ENCODE measurements at places on chromosomes 3 and 15. TPM values are rescaled to one million over a fixed set of nuclear protein-coding genes. Genes with fewer than 3 reads are reported as not detected.

DNA sequence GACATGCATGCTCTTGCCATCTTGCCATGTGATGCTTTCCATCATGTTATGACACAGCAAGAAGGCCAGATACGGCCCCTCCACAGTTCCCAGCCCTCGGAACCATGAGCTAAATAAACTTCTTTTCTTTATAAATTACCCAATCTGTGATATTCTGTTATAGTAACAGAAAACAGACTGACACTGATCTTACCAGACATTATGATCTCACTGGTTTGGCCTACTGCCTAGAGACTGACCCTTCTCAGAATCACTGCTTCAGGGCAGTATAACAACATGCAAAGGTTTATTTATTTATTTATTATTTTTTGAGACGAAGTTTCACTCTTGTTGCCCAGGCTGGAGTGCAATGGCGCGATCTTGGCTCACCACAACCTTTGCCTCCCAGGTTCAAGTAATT lies 14.0 kb downstream of the ZNF619 start:
- no peak for DNase-seq

DNA sequence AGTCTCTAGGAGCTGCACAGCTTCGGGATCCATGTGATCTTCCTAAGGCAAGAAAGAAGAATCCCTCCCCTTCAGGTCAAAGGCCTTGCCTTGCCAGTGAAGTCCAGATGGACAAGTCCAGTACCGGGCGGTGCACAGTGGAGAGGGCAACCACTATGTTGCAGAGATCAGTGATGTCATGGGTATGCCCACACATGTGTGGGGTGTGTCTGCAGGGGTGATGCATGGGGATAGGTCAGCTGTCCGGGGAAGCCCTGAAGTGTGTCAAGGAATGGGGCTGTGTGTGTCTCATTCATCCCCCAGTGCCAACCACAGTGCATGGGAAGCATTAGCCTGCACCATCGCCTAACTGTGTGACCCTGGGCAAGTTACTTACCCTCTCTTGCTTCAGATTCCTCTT lies 66.5 kb downstream of the TLE3 start:
- no peak for DNase-seq

Gene CKMT1A
- 0.43 TPM for total RNA-seq

GRCh38 chr15:52683580-52683979 lies 4.4 kb upstream of the ATOSA start:
- no peak for DNase-seq

DNA sequence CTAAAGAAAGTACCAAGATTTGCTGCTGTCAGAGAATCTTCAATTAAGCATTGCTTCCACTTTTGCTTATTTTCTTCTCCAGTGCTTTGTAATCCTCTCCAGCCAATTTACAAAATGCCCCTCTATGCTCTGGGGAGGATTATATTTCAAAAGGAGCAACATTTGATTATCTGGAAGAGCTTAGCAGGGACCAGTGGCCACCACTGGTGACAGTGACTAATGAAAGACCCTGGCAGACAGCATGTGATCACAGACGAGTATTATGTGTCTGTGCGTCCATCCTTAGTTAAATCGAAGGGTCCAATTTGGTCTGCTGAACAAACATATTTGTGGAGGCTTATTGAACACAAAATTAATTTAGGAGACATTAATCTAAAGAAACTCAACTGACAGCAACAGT lies 152.6 kb downstream of the ZNF621 start:
- no peak for DNase-seq

Gene PARP15
- total RNA-seq = 0.51 TPM

- peak; percentile 88 for DNase-seq
Observed at GRCh38 chr3:52144034-52144795, 10.0 kb downstream of the POC1A start.

- no peak for DNase-seq
Observed at GRCh38 chr3:177482048-177482691, 284.9 kb upstream of the TBL1XR1 start.

Gene KCNH8
- 0.14 TPM for total RNA-seq

Gene CDHR4
- not detected for total RNA-seq

- DNase-seq = no peak
Observed at GRCh38 chr3:188170461-188171459, 16.8 kb downstream of the LPP start.

Gene CBLB
- 54.6 TPM for total RNA-seq

Gene SPINT1
- 2.0 TPM for total RNA-seq

DNA sequence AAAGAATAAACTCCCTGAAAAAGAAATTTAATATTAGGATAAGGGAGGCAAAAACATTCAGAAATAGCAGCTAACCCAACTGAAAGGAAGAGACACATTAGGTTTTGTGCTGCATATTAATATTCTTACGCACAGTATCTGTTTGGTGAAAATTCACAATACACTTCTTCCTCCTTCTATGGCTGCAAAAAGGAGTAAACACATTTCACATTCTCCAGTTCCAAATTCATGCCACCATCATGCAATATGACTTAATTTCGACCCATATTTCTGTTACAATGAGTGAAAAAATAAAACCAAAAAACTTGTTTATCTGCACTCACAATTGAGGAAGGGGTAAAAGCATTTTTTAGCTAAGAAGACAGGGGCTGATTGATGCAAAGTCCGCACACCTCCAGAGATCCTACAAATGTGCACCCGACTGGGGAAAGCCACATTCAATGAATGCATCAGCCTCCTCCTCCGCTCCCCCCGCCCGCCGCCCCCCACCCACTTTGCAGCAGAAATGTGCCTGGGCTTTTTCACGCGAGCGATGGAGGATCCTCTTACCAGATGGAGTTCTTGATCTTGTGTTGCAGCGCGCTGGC lies 1.0 kb downstream of the RFX7 start:
- no peak for DNase-seq

Gene SLITRK3
- not detected for total RNA-seq

Gene ZNF860
- total RNA-seq = 0.27 TPM

Gene COMMD2
- total RNA-seq = 18.0 TPM

Gene C3orf62
- total RNA-seq = 2.1 TPM

DNA sequence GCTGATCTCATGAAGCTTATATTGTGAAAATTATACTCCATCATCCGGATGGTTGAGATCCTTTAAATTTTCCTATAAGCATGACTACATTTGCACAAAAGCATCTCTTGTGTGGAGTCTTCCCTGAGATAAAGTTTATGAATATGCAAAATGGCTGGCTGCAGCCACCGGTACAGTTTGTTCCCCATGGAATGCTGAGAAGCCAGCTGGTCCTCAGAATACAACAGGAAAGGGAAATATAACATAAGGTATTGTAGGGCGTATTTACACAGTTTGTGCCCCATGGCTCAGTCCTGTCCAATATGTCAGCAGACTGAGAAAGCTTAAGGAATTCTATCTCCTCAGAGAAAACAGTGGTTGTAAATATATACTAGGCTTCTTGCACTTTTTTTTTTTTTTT lies 468.6 kb downstream of the CNTN6 start:
- DNase-seq = no peak

- DNase-seq = no peak
Observed at GRCh38 chr15:78206326-78207109, 27.8 kb downstream of the ACSBG1 start.

GRCh38 chr15:99105514-99106341 lies 848 bp downstream of the SYNM start:
- DNase-seq = no peak

Gene TNFAIP8L3
- 8.5 TPM for total RNA-seq

Gene SPINK8
- not detected for total RNA-seq

- DNase-seq = no peak
Observed at GRCh38 chr3:121443456-121443855, 102.3 kb downstream of the POLQ start.

DNA sequence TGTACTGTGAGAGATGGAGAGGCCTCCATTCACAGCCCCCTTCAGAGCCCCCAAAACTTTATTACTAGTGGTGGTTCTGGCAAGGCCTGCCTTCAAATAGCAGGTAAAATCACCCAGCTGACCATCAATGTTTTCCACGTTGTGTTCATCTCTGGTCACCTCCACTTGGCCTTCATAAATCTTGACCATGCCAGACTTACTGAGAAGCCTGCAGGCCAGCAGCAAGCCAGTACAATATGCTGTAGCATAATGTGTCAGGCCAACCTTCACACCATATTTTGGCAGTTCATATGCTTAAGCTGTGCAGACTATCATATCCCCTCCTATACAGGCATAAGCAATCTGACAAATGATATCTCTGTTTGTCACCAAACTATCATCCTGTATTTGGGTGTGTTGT lies 62.1 kb downstream of the ZNF621 start:
- no peak for DNase-seq

- DNase-seq = no peak
Observed at GRCh38 chr3:115715241-115715745, 92.0 kb downstream of the GAP43 start.

DNA sequence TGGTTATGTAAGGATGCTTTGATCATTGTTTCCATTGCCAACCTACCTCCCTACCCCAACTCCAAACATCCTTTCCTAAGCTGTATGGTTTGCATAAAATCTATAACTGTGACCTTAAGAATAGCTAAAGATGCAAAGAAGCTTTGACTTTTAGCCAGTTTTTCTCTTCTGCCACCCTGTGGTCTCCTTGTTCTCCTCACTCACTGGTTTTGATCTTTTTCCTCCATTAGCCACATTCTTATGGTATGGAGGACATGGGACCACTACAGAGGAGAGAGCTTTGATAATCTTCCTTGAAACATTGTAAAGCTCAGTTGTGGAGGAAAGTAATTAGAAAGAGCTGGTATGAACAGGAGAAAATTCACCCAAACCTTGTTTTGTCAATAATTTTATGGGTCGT lies 115.9 kb downstream of the NEK11 start:
- DNase-seq = no peak

DNA sequence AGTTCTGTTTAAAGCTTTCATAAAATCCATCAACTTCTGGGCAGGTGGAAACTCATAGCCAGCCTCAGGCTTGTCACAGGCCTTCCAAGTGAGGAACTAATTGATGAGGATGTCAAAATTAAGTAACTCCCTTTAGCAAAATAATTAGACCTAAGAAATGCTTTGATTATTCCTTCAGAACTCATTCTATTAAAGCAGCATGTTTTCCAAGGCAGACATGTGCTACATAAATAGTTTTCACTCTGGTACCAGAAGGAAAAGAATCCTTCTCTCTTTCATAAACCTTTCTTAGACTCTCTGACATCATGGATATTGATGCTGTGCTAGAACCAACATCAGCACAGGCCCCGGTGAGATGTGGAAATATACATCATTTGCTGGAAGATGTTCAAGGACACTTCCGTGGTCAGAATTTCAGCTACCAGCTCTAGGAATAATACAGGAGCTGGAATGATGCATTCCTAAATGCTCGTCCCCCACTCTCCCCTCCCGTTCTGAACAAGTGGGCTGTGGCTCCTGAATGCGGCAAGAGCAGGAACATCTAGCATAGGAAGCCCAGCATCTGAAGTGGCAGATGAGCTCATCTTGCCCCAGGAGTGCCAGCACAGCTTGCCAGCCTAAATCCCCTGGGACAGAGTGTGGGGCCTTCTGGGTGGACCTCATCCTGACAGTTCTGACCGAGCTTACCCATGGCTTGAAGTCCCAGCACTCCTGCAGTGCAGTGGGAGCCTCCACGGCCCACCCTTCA lies 82.4 kb downstream of the WWTR1 start:
- peak; percentile 71 for DNase-seq

DNA sequence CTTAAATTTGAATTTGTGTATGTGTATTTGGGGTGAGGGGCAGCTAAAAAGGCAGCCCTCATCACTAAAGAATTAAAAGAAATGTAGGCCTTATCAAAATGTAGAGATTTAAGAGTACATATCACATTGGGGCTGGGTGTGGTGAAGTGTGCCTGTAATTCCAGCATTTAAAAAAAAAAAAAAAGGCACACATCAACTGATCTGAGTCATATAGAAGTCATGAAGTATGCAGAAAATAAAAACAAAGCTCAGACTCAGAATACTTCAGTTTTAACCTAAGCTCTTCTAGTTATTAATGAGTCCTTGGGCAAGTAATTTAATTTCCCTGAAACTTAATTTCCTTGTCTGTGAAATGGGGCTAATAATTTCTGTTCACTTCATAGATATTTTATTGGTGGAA lies 31.6 kb downstream of the SLC24A1 start:
- DNase-seq = no peak

DNA sequence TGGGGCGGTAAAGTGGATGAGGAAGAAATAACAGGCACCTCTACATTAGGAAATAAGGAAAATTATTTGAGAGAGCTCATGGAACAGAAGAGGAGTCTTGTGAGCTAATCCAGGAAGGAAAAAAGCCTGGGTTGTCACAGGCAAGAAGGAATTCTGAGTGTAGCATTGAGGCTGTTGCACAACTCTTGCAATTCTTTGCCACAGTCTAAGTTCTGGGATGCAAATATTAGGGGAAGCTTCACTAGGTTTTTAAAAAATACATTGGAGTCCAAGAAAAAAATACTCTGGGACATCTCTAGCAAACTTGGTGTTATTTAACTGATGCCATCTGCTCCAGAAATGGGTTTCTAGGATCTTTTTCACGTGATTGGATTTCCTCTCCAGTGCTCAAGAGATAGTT lies 122.3 kb downstream of the SPATA16 start:
- no peak for DNase-seq

DNA sequence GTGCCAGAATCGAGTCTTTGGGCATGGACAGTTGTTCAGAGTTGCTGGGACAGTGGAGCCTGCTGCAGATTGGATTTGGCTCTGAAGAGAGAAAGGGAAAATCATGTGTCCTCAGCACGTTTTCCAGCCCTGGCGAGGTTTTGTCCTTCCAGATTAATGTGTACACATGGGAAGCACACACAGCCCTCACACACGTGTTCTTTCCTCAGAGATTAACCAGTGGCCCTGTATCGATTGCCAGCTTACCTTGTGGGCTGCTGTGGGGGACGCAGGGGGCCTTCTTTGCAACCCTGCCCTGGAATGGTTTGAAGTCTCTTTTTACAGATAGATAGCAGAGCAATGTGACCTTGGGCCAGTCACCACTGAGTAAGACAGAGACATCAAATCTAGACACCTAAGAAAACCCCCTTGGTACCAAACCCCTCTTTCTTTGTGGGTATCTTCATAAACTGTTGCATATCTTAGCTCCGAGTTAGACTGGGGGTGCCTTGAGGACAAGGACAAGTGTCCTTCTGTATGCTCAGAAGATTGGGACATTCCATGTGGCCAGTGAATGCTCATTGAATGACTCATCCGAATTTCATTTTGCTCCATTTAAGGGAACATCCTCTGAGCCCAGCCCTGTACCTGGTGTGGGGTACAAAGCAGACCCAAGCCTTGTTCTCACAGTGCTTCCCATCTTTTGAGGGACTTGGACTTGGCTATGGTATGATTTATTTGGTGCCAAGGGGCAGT lies 48.0 kb downstream of the SMAD6 start:
- no peak for DNase-seq

- no peak for DNase-seq
Observed at GRCh38 chr15:84590406-84590805, 10.4 kb upstream of the ZSCAN2 start.

Gene NR2C2
- total RNA-seq = 28.6 TPM

GRCh38 chr3:43870120-43870519 lies 179.4 kb downstream of the ABHD5 start:
- no peak for DNase-seq

DNA sequence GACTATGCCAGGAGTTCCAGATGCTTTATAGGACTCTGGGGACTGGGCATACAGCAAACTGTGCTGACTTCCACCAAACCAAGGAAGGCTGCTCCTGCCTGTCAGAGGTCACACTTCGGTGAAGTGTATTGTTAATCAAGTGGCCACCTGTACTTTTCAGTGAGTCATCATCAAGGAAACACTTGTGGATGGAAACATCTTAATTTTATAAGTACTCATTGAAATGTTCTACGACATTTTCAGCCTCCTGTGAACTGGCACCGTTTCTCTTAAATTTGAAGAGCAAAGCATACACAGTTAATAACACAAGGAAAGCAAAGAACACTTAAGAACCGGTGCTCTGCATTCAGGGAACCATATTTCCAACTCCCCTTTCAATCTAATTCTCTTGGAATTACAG lies 801.7 kb upstream of the DPPA4 start:
- DNase-seq = no peak

GRCh38 chr3:148773805-148774204 lies 53.8 kb upstream of the CPB1 start:
- no peak for DNase-seq

All from Right ventricle myocardium inferior (tissue), 1 donor.